DMS79 treated with DMSO at 0.1 percent for 48 hours (cell line): ENCODE measurements at places on chromosomes 4 and X.

DNA sequence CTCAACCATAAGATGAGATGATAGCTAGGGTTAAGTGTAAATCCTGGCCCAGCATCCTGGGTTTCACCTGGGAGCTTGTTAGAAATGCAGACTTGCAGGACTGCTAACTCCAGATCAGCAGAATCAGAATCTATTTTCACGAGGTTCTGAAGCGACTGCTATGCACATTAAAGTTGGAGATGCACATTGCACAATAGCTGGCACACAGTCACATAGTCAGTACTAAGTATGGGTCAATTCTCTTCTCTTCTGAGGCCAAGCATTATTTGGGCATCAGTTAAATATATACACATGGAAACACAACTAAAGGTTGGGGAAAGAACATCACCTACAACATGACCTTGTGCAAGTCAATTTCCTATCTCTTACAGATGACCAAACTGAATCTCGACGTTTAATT lies 155.1 kb upstream of the FGF13 start:
- no peak for DNase-seq

GRCh38 chrX:112774651-112775293 lies 65.9 kb downstream of the AMOT start:
- no peak for DNase-seq

GRCh38 chrX:130829526-130830515 lies 73.2 kb downstream of the ENOX2 start:
- DNase-seq: no peak

GRCh38 chr4:41933997-41934503 lies 1.2 kb upstream of the TMEM33 start:
- DNase-seq: no peak

- DNase-seq: no peak
These were observed 50.9 kb upstream of the PRDX4 start for GRCh38 chrX:23616361-23616760.

DNA sequence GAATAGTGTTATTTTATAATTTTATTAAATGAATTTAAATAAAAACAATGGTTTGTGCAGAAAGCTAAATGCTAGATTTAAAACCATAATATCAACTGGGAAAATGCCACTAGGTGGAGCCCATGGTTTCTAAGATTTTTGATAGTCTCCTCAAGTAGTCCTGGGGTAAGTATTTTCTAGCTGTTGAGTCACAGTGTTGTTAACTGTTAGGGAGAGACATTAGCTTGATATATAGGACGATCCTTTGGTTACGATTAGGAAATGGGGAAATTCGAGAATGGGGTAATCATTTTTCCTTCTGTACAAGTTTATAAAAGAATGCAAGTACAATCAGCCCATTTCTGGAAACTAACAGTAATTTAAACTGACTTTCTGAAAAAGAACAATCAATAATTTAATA lies 378.4 kb downstream of the ANKRD50 start:
- no peak for DNase-seq

- no peak for DNase-seq
These were observed 229.3 kb downstream of the ANKRD50 start for GRCh38 chr4:124483048-124483906.

- DNase-seq: no peak
These were observed 17.2 kb downstream of the C1QTNF7 start for GRCh38 chr4:15444879-15445547.

DNA sequence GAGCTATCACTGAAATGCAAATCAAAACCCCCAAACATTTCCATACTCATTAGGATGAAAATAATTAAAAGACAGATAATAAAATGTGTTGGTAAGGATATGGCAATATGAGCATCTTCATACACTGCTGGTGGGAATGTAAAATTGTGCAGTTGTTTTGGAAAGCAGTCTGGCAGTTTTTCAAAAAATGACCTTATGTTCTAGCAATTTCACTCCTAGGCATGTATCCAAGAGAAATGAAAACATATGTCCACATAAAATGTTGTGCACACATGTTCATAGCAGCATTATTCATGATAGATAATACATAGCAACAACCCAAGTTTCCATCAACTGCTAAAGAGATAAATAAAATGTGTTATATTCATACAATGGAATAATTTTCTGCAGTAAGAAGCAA lies 14.8 kb upstream of the GPRASP2 start:
- no peak for DNase-seq

DNA sequence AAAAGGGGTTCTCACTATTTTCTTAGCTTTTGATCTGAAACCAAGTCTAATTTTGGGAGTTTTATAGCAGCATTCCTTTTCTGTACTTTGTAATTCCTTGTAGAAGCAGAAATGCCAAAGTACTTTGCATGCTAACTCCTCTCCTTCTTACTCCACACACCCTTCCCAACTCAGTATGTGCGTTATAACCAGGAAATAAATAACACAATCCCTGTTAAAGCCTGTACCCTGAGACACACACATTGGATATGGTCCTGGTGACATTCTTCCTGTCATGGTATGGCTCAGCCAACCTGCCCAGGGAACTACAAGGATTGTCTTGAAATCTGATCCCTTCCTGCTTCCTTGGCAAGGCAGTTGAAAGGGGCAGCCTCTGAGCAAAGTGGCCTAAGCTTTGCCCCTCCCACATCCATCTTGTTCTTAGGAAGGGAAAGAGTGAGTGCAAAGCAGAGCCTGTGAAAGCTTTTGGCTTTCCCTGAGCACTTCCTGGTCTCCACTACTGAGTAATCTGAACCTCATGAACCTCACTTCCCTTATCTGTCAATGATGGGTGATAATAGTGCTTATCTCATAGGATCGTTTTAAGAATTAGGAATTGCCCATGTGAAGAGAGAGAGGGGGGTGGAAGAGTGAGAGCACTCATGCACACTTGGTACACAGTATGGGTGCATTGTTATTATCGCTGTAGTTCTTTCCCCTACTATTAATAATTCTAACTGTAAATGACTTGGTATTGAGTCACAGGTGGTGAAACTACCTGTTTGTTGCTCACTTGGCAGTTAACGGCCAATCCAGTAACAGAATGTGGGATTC lies 109.3 kb downstream of the AFF2 start:
- no peak for DNase-seq
